ENCODE measurements at places on chromosomes 5 and 9. TPM values are rescaled to one million over a fixed set of nuclear protein-coding genes. Genes with fewer than 3 reads are reported as not detected.

Gene SOX30
- 0.05 TPM for polyA plus RNA-seq

GRCh38 chr9:7150153-7150890 is 392.5 kb downstream of the KDM4C start:
- H3K27me3 ChIP-seq = no peaks in the 10 kb centered on the region
- H3K36me3 ChIP-seq = no peaks in the 10 kb centered on the region
- H3K27ac ChIP-seq = no peak overlapping the region
- H3K4me3 ChIP-seq = no peak overlapping the region
- H3K4me1 ChIP-seq = peaks cover 42% of the 10 kb centered on the region

DNA sequence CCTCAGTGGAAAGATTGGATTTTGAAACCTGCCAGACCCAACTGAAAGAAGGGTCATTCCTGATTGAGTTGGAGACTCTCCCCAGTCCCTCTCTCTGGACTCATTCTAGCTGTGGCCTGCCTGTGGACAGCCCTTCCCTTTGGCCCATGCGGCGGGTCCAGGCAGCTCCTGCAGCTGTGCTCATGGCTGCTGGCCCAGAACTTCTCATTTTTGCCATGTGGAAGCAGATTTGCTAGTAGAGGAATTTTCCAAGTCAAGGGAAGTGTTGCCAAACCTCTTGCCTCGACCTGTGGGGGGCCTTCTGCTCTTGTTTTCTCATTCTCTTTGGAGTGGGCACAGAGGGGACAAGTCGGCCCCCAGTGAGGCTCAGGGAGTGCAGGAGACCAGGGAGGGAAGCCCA is 89.2 kb downstream of the ANKRD33B start:
- no peak overlapping the region for H3K4me3 ChIP-seq
- H3K4me1 ChIP-seq = no peaks in the 10 kb centered on the region
- H3K27ac ChIP-seq = no peak overlapping the region

Gene FGF10
- polyA plus RNA-seq = 1.6 TPM

Gene EPB41L4B
- polyA plus RNA-seq = 2.6 TPM

Gene ENTREP1
- 5.1 TPM for polyA plus RNA-seq

Measured in psoas muscle (tissue), 8 donors.